ENCODE measurements at places on chromosomes 6 and 20.

GRCh38 chr20:53776858-53777257, 183.2 kb upstream of the ZNF217 start:
- no peak for DNase-seq

DNA sequence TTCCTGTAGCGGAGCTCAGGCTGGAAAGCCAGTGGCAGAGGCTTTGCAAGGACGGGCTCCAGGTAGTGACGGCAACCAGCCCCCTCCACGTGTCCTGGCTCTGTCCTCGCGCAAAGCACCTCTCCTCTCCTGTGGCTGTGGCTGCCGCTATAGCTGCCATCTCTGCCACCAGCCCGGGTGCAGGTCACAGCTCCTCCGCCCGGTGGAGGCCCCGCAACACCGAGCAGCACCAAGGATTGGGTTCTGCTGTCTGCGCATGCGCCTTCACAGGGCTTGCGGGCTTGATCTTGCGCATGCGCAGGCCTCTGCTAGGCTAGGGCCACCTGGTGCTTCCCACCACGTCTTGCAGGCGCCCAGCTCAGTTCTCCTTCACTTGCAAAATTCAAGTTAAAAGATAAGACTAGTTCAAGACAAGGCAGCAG, 625.4 kb downstream of the QKI start:
- DNase-seq: no peak

- DNase-seq: no peak
These were observed 9.9 kb downstream of the FOXF2 start for GRCh38 chr6:1399085-1399780.

GRCh38 chr6:156775717-156776116, 1.5 kb upstream of the ARID1B start:
- peak; percentile 60 for DNase-seq

GRCh38 chr6:13638626-13639025, 23.5 kb downstream of the NOL7 start:
- no peak for DNase-seq

DNA sequence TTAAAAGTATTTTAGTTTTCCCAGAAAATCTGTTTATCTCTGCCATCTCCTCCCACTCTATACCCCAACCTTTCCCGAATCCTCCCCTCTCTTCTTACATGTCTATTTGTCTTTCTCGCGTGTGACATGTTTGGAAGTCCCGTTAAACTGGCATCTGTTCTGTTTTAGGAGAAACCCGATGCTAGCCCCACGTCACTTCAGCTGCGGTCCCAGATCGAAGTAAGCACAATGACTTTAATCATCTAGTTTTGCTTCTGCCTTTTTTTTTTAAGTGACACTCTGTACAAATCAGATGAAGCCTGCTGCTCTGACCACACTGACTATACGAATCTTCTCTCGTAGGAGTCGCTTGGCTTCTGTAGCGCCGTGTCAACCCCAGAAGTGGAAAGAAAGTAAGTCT, 97.4 kb downstream of the SASH1 start:
- no peak for DNase-seq

GRCh38 chr6:70079241-70079640, 212.9 kb downstream of the COL19A1 start:
- DNase-seq: no peak

DNA sequence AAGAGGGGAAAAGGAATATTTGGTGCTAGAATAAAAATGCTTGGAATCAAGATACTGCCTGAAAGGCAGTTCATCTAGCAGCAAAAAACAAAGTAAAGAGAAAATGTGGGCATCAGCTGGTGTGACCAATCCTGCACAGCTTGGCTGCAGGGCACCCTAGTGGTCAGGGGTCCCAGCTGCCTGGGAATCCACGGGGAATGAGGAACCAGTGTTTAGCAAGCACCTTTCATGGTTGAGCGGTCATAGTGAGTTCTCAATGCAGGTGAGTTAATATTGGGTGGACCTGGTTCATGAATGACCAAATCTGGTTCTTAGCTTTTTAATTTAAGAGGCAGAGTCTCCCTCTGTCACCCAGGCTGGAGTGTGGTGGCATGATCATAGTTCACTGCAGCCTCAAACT, 53.3 kb downstream of the CAP2 start:
- DNase-seq: no peak

- DNase-seq: no peak
These were observed 9.2 kb downstream of the PACRG start for GRCh38 chr6:162736961-162737360.

DNA sequence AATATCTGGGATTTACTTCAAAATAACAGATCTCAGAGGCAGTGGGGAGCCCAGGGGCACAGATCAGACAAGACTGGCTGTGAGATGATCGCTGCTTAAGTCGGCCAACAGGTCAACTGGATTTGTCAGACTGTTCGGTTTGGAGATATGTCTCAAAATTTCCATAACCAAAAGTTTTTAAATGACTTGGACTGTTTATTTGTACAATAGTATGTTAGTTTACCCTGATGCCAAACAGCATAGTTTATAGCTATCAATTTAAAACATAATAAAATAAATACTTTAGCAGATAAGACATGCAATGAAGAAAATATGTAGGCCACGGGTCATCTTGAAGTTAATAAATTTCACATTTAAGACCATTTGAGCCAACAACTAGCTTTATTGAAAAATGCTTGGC, 126.7 kb downstream of the IRF4 start:
- no peak for DNase-seq

DNA sequence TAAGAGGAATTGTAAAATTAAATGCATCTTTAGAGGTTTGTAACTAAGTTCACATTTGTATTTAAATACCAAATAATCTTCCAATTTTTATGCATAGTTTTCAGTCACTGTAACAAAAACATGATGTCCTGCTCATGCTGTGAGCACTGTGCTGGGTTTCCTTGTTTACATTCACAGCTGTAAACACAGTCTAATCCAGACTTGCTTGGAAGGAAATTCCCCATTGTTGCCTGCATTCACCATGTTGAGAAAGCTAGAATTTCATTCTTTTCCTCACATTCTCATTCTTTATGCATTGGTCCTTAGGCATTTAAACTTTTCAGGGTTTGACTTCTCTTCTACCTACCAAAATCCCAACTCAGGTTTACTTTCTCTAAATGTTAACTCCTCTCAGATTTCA, 242.0 kb upstream of the TBX18 start:
- DNase-seq: no peak

DNA sequence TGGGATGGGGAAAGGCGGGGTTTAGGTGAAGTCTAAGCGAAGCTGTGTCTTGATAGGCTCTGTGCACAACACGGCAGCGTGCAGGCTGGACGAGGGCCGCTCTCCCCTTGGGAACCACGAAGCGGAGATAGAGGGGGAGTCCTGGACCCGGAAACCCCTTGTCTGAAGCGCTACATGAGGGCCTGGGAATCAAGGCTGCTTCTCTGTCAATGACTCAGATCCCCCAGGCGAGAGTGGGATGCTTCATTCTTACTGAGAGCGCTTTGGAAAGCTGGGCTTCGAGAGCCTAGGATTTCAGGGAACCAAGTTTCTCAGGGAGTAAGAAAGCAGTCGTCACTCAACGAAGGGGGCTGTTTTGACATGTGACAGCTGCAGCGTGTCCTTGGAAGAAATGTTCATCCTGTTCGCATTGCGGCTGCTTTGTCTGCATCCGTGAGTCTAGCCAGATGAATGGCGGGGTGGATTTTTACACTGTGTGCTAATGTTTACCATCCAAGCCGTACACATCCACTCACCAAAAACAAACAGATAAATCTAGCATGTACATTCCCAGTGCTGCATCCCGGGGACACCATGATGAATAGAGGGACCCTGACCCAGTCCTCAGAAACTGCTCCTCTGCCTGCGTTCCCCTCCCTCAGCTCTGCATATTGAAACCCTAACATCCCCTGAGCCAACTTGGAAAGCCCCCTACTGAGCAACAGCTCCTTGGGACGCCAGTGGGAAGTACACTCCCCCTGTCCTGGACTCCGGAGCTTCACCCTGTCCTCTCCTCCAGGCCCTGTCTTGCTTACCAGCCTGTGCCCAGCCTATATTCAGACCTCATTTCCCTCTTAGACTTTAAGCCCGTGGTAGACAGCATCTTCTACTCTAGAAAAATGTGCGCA, 24.5 kb upstream of the RTF2 start:
- no peak for DNase-seq

DNA sequence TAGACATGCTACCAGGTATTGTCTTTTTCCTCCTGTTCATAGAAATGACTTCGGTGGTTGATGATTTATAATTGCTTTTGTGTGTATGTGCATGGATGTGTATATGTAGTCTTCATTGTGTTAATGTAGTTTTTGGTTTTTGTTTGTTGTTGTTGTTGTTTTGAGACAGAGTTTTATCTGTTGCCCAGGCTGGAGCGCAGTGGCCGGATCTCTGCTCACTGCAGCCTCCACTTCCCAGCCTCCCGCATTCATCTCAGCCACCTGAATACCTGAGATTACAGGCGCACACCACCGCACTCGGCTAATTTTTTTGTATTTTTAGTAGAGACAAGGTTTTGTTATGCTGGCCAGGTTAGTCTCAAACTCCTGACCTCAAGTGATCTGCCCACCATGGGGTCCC, 75.2 kb downstream of the HFE start:
- no peak for DNase-seq

DNA sequence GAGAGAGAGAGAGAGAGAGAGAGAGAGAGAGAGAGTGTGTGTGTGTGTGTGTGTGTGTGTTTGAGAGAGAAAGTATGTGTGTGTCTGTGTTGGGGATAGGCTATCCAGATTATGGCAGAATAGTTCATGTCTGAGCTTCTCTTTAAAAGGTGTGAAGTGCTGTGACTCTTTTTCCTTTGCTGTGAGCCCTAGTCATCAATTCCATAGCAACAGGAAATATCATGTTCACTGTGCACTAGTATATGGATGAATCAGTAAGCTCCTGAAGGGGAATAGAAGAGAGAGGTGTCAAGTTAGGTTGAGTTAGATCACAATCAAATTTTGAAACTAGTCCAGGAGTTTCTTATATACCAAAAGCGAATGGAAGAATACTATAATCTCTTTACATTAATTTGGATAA, 318.7 kb downstream of the RFPL4B start:
- peak; percentile 39 for DNase-seq

- no peak for DNase-seq
These were observed 236.6 kb upstream of the CHD6 start for GRCh38 chr20:41854765-41855164.

DNA sequence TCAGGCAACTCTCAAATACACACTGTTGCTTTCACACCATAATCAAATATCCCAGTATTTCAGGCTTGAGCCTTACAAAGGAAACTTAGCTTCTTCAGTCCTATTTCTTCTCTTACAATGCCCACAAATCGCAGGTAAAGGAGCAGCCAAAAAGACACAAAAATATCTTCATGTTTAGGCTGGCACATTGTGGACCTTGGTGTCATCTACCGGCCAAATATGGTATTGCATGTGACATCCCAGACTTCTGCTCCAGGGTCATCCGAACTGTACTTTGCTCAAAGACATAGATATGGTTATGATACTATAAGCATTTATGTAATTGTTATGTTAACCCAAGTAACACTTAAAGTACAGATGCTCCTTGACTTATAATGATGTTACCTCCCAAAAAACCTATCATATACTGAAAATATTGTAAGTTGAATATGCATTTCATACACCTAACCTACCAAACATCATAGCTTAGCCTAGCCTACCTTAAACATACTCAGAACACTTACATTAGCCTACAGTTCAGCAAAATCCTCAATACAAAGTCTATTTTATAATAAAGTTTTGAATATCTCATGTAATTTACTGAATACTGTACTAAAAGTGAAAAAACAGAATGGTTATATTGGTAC, 4.6 kb downstream of the OR2H2 start:
- peak; percentile 55 for DNase-seq

GRCh38 chr6:14313248-14313647, 195.7 kb downstream of the CD83 start:
- DNase-seq: no peak

DNA sequence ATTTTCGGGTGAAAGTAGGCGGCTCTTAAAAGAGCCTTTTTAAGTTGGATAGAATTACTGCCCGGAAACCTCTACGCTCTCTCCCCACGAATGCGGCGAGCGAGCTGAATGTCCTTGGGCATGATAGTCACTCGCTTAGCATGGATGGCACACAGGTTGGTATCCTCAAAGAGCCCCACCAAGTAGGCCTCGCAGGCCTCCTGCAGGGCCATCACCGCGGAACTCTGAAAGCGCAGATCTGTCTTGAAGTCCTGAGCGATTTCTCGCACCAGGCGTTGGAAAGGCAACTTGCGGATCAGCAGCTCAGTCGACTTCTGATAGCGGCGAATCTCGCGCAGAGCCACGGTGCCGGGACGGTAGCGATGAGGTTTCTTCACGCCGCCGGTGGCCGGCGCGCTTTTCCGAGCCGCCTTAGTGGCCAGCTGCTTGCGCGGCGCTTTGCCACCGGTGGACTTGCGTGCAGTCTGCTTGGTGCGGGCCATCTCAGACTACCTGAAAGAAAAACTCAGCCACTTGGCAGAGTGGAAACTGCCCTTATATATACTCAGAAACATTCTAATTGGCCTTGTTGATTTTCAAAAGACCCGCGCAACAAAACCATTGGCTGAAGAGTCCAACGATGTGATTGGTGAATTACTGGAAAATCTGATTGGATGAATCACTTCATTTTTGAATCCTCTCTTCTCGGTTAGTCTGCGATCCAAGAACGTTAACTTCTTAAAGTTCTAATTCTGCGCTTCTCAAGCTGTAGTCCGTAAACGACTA, 93.9 kb upstream of the BTN3A2 start:
- DNase-seq: peak; percentile 86

- DNase-seq: no peak
These were observed 109.1 kb downstream of the SOBP start for GRCh38 chr6:107599043-107599442.

- DNase-seq: peak; percentile 63
These were observed 433.7 kb upstream of the RGS17 start for GRCh38 chr6:153564803-153565202.

- DNase-seq: no peak
These were observed 46.2 kb upstream of the ARMH2 start for GRCh38 chr6:24844903-24845302.

DNA sequence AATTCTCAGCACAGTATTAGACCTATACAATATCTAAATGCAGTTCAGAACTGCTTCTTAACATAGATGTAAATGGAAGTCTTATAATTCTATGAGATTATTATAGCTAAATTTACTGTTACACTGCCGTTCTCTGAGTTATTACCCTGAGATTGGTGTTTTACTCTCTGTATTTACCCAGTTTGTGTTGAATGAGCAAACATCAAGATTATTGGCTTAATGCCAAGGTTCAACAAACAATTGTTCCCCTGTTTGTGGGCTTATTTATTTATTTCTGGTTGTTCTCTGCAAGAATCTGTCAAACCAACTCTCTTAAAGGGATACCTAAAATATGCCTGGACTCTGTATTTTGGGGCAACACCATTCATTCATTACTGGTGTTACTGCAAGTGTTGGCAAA, 5.2 kb upstream of the STMND1 start:
- DNase-seq: no peak

GRCh38 chr6:119226089-119226488, 123.5 kb downstream of the MAN1A1 start:
- DNase-seq: no peak

All from dermis microvascular lymphatic vessel endothelial cell (primary cell).